ENCODE measurements at places on chromosomes 5 and 9.

DNA sequence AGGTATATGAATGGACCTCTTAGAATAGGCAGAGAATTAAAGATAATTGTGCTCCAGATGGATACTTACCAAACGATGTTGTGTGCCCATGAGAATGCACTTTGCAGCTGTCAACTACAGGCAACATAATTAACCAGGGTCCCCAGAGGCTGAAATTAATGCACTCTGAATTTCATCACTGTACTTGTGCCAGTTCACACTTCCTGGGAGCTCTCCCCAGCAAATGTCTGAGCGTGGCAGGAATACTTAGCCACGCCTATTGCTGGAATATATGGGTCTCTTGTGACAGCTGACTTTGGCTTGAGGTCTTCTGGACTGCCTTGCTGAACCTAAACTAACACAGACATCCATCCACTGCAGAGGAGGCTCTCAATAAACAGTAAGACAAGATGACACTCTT, 11.9 kb upstream of the C1QTNF2 start:
- DNase-seq = no peak

- DNase-seq = no peak
Observed at GRCh38 chr5:143413958-143414669, 10.6 kb upstream of the NR3C1 start.

DNA sequence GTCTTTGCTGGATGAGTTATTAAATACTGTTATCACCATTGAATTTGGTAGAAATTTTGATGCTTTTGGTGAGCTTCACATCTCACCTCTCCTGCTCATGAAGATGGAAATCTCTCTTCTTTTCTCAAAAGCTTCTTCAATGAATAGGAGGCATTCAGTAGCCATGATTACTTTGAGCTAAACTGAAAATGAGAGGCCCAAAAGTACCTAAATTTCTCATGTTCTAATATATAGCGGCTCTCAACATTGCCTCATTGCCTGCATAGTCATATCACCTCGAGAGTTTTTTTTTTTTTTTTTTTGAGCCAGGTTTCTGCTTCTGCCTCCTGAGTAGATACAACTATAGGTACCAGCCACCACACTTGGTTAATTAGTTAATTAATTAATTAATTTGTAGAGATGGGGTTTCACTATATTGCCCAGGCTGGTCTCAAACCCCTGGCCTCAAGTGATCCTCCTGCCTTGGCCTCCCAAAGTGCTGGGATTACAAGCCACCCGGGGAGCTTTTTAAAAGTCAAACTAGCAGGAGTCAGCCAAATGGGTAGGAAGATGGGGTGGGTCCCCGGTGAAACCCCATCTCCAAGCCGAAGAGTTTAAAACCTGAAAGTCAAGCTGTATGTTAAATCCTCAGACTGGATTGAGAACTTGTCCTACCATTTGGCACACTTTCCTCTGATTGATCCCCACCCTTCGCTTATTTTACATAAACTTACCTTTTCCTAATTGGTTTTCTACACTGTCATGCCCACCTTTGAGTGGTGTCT, 169.0 kb downstream of the DOCK2 start:
- no peak for DNase-seq

GRCh38 chr9:36933676-36934215, 100.3 kb downstream of the PAX5 start:
- DNase-seq = no peak

DNA sequence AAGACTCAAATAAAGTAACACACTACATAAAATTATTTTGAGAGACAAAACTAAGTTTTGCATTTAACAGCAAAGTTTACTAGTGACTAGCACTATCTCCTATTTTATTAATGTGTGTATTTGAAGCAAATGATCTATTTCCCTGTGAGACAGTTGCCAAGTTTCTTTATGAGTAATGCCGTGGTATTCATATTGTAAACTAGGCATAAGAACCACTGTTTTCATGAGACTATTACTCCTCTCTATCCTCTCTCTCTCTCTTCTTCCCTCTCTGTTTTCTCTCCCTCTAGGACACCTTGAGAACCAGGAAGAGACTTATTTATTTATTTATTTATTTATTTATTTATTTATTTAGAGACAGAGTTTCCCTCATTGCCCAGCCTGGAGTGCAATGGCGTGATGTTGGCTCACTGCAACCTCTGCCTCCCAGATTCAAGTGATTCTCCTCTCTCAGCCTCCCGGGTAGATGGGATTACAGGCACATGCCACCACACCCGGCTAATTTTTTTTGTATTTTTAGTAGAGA, 61.1 kb downstream of the MLANA start:
- no peak for DNase-seq

- no peak for DNase-seq
Observed at GRCh38 chr5:102536323-102536928, 37.6 kb upstream of the SLCO6A1 start.

DNA sequence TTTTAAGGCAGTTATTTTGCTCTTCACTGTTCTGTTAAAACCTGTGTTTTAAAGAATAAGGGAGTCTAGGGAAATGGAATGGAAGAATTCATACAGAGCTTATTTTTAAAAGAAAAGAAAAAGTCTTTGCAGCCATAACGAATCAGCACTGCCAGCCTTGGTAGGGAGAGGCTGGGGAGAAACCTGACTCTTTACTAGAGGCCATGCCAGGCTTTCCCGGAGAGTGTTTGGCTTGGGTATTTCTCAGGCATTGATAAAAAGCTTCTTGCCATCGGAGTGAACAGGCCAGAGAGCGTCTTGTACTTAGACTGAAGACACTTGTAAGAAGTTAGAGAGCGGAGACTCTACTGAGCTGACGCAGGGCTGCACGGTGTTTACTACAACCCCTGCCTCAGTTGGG, 72.7 kb upstream of the NFIL3 start:
- DNase-seq = no peak

- DNase-seq = peak; percentile 47
Observed at GRCh38 chr9:137156567-137157375, 13.1 kb downstream of the LRRC26 start.

- DNase-seq = no peak
Observed at GRCh38 chr5:135745897-135746500, 88.5 kb upstream of the SLC25A48 start.

DNA sequence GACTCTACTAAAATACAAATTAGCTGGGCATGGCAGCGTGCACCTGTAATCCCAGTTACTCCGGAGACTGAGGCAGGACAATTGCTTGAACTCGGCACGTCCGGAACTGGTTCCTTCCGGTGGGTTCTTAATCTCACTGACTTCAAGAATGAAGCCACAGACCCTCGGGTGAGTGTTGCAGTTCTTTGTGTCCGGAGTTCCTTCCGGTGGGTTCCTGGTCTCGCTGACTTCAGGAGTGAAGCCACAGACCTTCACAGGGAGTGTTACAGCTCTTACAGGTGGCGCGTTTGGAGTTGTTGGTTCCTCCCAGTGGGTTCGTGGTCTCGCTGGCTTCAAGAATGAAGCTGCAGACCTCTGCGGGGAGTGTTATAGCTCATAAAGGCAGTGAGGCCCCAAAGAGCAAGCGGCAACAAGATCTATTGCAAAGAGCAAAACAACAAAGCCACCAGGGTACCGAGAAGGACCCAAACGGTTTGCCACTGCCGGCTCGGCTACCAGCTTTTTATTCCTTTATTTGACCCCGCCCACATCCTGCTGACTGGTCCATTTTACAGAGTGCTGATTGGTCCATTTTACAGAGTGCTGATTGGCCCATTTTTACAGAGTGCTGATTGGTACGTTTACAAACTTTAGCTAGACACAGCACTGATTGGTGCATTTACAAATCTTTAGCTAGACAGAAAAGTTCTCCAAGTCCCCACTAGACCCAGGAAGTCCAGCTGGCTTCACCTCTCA, 28.6 kb upstream of the SLC6A19 start:
- DNase-seq = no peak

- no peak for DNase-seq
Observed at GRCh38 chr5:73391441-73391881, 57.1 kb downstream of the FOXD1 start.

- DNase-seq = no peak
Observed at GRCh38 chr5:77210964-77211690, 647 bp downstream of the PDE8B start.

DNA sequence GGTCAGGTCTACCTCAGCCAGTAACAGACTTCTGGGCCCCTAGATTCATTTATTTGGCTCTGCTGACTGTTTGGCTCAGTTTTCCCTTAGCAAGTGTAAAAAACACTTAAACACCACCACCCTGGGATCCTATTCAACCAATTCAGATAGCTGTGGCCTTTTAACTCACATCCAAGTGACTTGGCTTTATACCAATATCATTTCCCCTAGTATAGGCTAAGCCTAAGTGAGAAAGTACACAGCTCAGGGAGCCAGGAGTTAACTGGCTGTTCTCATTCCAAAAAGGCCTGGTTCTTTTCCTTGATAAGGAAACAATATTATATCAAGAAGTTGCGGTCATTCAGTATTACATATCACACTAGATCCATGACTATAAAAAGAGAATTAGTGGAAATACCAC, 163.5 kb downstream of the ARL15 start:
- no peak for DNase-seq

DNA sequence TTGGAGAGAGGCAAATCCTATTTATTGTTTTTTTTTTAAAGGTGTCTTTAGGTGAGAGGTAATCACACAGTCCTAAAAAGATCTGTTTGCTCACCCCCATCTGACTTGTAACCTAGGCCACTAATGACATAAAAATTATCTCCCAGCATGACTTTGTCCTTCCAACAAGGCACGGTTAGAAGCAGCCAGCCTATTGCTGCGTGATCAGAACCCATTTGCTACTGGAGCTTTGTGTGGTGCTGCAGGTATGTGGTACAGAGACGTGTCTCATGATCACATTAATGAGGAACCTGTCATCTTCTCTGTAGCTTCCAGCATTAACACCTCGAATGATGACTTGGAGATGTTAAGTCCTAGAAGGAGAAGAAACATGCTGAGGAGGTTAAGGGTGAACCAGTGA, 555.8 kb upstream of the TLE4 start:
- no peak for DNase-seq
